ENCODE measurements at places on chromosomes 4 and X. TPM values are rescaled to one million over a fixed set of nuclear protein-coding genes. Genes with fewer than 3 reads are reported as not detected.
A peak's percentile ranks its signal among the peaks of the same experiment; 100 is the strongest.

The TKTL1 gene
- polyA plus RNA-seq, result 0.35 TPM

The EDA2R gene
- polyA plus RNA-seq, result 7.1 TPM

The SLITRK4 gene
- 14.1 TPM for polyA plus RNA-seq

DNA sequence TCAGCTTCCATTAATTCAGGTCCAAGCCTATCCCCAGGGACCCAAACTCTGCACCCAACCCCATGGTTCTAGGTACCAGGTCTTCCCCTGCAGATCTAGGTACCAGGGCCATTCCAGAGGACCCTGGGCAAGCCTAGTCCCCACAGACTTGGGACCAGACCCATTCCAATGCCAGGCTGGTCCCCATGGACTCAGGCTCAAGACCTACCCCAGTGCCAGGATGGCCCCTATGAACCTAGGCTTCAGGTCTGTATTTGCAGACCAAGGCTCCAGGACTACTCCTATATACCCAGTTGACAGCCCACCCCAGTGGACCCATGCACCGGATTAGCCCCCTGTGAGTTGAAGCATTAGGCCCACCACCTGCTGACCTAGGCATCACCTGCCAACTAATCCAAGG, 8.9 kb downstream of the MTHFD2L start:
- no peak for DNase-seq

- peak; percentile 20 for DNase-seq
Measured at GRCh38 chrX:143648705-143649104, 12.8 kb upstream of the SLITRK4 start.

DNA sequence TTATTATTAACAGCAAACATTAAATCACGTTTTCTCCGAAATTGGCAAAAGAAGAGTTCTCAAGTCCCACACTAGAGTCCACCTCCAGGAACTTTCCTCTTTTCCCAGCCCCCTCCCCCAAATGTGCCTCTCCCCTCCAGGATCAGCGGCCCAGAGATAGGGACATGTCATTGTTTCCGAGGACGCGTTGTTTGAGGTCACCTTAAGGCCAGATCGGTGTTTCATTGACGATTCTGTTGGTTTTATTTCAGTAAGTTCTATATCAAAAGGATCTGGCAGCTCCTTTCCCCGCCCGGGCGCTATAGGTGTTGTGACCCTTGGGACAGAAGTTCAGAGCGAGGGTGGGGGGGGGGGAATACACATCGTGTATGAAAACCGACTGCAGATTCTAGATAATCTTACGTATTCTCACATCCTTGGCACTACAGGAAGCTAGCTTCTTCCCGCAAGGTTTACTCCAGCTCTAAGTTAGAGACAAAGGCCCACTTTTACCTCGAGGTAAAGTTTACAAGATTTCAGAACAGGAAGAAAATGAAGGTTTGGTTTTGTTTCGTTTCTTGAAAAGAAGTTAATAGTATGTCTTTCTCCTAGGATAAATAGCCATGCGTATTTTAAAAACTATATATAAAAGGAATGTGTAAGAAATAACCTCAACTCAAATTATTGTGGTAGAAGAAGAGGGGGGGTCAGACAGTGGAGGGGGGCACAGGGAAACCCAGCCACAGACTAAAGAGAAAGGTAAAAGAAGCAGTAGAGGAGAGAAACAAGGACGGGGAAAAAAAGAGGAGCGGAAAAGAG, 739 bp upstream of the MSX1 start:
- no peak for DNase-seq

DNA sequence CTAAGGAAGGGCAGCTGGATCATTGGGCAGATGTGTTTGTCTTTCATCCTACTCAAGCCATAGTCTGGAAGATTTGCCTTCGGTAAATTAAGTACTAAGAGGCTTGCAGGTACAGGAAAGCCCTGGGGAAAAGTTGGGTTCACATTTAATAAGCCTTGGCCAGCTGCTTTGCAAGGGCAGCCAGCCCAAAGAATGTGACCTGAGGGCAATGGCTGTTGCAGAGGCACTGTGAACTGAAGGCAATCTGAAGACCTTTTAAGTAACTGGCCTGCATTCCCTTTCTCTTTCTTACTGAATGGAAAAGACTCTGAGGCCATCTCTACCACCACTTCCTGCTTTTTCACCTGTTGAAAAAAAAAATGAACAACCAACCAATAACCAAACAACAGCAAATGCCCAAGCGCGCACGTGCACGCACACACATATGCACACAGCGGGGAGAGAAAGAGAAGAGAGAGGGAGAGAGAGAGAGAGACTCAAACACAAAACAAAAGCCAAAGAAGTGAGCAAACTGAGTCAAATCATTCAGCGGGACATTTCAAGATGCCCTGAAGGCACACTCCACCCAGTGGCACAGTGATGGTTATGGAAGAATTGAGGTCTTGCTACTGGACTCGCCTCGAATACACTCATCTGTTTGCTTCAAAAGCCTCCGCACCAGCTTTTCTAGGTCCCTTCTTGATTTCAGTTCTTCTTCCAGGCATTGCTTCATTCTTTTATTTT, 19.6 kb downstream of the CD40LG start:
- DNase-seq, result no peak

- no peak for DNase-seq
Measured at GRCh38 chrX:71579990-71580380, 1.7 kb downstream of the GCNA start.

DNA sequence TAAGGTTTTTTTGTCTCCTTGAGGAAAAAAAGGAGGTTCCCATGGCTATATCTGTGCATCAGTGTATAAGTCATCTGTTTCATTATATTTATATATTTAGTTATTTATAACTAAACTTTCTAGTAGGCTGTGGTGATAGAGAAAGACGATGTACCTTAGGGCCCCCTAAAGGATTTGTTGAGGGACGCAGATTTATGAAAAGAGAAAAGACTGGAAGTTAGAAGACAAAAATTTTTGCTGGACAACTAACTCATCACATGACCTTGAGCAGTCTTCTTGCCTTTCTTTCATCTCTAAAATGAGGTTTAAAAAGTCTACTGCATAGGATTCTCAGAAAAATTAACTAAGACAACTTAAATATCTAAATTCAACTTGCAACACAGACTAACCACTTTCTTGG, 6.1 kb downstream of the GASK1B start:
- peak; percentile 39 for DNase-seq

DNA sequence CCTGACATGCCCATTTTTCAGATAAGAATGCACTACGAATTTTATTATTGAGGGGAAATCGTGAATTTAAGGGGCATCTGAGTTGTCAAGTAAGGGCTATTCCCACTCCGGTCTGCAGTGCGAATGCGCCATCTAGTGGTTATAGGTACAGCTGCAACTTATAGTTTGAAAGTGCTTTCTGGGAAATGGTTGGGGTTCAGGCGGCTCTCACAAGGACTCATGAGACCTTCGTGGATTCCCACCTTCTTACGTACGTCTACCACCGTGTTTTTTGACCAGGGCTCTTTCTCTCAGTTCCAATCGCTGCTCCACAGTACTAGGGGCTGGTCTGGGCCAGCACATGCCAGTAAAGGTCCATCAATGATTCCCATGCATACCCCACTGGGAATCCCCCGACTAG, 12.3 kb downstream of the MSL3 start:
- peak; percentile 63 for DNase-seq

DNA sequence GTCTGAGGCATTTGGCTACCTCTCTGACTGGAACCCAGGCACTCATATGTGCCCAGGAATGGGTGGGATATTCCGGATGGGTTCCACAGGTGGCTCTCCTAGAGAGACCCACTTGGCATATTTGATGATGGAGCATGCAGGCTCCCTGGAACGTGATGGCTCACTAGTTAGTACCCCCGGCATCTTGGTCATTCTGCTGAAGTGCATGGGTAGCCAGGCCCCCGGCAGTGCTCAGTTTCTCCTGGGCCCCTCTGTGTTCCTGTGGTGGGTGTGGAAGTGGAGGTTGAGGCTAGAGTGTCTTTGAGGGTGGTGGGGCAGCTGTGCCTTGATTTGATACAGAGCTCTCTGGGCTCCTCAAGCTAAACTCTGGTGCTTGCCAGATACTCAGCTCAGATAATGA, 29.4 kb downstream of the NBDY start:
- no peak for DNase-seq
